CD8-positive, alpha-beta T cell (primary cell): ENCODE measurements at places on chromosomes 4 and X. TPM values are rescaled to one million over a fixed set of nuclear protein-coding genes. Genes with fewer than 3 reads are reported as not detected.

- DNase-seq, result no peak
Observed at GRCh38 chr4:8403976-8404375, 36.5 kb downstream of the ACOX3 start.

DNA sequence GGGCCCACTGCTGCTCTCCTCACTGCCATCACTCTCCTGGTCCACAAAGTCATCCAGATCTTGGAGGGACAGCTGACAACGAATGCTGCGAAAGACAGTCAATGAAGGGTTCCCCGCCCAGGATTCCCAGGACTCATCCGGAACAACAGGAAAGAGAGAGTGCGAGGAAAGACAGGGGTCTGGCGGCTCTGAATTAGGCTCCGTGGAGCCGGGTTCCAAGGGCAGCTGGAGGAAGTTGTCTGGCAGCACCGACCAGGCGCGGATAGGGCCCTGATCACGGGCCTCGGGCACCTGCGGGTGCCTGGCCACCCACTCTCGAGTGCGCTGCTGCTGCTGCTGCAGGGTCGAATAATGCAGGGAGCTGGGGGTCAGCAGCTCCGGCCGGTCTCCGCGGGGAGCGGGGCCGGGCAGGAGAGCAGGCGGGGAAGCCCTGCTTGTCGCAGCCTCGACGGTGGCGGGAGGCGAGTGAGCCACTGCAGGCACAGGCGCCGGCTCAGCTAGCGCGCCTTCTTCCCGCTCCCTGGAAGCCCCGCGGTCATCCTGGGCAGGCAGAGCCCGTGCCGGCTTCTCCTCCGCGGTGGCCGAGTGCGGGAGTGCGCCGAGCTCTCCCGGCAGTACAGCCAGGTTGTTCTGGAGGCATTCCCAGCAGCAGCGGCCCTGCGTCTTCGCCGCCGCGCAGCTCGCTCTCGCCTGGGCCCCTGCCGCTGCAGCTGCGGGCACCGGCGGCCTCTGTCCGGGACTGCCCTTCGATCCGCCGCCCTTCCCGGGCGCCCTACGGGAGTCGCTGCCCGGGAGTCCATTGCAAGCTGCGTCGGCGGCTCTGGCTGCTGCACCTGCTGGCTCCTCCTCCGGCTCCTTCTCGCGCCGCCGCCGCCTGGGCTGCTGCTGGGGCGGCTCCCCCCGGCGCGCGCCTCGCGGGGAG lies 1.1 kb downstream of the SOWAHB start:
- peak; percentile 41 for DNase-seq

GRCh38 chr4:173182403-173182802 lies 13.8 kb downstream of the GALNT7 start:
- no peak for DNase-seq

DNA sequence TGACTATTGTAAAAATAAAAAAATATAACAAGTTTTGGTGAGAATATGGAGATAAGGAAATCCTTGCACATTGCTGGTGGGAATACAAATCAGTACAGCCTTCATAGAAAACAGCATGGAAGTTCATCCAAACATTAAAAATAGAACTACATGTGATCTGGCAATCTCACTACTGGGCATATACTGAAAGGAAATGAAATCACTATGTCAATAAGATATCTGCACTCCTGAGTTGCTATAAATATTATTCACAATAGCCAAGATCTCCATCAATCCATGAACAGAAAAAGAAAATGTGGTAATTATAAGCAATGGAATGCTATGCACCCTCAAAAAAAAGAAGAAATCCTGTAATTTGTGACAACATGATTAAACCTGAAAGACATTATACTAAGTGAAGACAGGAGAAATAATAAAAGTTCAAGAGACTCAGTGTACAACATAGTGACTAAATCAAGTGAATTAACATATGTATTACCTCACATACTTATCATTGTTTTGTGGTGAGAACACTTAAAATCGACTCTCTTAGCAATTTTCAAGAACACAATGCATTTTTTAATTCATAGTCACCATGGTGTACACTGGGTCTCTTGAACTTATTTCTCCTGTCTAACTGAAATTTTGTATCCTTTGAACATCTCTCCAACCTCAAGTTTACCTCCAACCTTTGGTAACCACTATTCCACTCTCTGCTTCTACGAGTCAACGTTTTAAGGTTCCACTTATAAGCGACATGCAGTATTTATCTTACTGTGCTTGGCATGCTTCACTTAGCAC lies 1703.7 kb upstream of the AGA start:
- DNase-seq, result no peak

DNA sequence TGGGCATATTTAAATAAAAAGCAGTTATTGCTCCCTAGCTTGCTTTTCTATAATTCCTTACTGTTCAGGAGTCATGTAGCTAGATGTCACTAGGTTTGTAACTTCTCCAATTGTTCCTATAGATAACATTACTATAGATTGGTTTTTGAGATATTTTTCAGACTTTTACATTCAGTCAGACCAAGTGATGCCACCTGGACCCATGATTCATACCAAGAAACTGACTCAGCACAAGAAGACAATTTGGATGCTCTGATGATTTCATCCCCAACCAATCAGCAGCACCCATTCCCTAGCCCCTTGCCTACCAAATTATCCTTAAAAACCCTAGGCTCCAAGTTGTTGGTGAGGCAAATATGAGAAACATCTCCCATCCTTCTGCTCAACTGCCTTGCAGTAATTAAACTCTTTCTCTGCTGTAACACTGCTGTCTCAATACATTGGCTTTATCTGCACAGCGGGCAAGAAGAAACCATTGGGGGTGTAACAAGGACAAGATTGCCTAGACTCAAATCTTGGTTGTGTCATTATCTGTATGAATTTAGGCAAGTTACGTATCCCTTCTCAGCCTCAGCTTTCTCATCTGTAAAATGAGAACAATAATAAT lies 11.8 kb upstream of the NEIL3 start:
- no peak for DNase-seq

DNA sequence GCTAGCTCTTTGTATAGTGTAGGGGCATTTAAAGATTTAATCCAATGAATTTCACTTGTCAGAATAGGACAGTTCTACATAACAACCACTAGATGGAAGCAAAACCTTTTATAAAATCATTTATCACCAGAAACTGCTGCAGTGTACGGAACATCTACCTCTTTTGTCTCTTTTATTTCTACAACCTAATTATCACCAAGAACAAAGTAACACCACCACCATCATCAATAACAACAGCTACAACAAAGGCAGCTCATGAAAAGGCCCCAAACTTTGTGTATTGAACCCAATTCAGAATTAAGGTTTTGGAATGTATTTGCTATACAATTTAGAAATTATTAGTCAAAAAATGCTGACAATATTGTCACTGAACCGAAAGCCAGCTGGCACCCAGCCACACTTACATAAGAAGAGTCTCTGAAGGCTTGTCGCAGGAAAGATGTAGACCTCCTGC lies 260.9 kb upstream of the RPS6KA3 start:
- no peak for DNase-seq

- no peak for DNase-seq
Observed at GRCh38 chrX:115957862-115958490, 212.6 kb upstream of the AGTR2 start.

GRCh38 chrX:30612250-30612655 lies 34.7 kb upstream of the TASL start:
- no peak for DNase-seq

GRCh38 chr4:29310252-29310651 lies 1409.9 kb upstream of the PCDH7 start:
- no peak for DNase-seq

GRCh38 chr4:86706923-86707597 lies 112.9 kb downstream of the PTPN13 start:
- no peak for DNase-seq

GRCh38 chr4:158193171-158193749 lies 17.0 kb upstream of the TMEM144 start:
- no peak for DNase-seq

- no peak for DNase-seq
Observed at GRCh38 chr4:83408908-83409307, 46.7 kb downstream of the HELQ start.

DNA sequence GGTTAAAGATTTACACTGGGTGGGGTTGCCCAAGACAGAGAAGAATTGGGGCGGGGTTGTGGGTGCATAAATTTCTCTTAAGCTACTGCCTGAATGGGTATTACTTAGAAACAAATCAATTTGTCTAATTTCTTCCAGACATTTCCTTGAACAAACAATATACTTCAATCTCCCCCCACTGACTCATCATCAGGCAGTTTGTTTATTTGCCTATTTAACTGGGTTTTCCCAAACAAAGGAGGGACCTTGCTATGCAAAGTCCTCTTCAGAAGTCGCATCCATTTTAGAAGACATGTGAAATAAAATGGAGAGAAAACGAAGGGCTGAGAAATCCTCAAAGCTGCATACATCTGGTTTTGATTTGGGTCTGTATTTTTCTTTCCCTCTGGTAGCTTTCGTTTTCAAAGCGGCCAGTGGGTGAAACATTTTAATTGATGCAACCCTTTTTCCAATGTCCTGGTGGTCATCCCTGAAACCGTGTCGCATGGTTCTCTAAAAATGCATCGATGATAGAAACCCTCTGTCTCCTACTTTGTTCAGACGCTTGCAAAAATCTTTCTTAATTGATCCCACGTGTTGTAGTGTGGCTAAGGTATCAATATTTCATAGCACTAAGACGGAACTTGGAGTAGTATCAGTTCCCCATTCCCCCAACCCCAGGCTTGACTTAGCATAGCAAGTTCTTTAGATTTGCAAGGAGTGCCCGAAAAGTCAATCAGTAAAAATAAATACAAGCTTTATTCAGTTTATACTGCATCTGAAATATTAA lies 115.1 kb upstream of the MXRA5 start:
- no peak for DNase-seq

DGAT2L6 gene
- not detected for total RNA-seq

PROM1 gene
- total RNA-seq, result not detected

NEIL3 gene
- total RNA-seq, result 0.33 TPM

OCRL gene
- total RNA-seq, result 1.7 TPM

AMELX gene
- total RNA-seq, result not detected

SAGE1 gene
- total RNA-seq, result not detected

FRG2 gene
- total RNA-seq, result not detected
